ENCODE measurements at places on chromosomes 5 and 9.

GRCh38 chr9:110006657-110007056 is 201.3 kb downstream of the C9orf152 start:
- DNase-seq, result no peak

DNA sequence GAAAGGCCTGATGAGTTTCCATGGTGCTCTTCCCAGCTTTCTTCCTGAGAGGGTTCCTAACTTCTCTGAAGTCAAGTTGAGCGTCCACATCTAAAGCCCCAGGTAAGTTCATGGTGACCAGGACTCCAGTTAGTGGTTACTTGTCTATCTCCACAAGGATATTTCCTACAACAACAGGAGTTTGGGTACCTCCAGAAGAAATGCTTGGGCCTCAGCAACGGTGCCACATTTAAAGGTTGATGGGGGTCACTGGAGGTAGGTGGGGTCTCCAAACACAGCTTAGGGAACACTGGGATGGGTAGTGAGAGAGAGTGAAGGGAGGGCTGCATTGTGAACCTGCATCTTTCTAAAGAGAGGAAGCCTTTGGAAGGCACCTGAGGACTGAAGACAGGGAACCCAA is 123.4 kb downstream of the BOD1 start:
- DNase-seq, result no peak

DNA sequence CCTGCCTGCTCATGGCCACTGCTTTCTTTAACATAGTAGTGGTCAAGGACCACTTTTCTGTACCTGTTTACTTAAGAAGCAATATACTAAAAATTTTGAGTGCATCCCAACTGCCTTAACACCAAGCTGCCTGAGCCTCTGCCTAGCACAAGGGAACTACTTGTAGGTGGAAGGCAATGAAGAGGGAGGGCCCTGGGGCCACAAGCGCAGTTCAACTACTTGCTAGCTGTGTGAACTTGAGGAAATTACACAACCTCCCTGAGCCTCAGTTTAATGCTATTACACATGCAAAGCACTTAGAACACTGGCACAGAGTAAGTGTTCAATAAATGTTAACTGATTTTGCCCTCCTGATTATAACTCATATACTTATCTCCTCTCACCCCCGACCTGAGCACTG is 6.3 kb downstream of the ARL15 start:
- DNase-seq, result no peak

DNA sequence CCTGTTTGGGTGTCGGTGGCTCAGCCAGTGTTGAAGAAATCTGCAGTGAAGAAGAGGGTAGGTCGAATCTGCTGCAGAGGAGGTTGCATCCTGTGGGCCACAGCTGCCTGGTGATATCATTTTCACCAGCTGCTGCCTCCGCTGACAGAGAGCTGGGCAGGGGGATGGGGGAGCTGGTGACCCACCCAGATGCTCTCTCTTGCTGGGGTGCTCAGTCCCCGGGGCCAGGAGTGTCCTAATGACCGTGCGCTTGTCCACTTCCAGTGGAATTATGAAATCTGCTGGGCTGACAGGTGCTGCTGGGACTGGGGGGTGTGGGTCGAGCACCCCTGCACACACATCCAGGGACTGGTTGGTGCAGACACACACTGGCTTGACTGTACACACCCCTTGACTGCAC is 83.2 kb upstream of the IRX4 start:
- DNase-seq, result no peak

- no peak for DNase-seq
These were observed 61.3 kb downstream of the MAT2B start for GRCh38 chr5:163566678-163567077.

- no peak for DNase-seq
These were observed 71.4 kb upstream of the PHYKPL start for GRCh38 chr5:178304016-178304415.

- peak; percentile 87 for DNase-seq
These were observed 292.7 kb upstream of the TARS1 start for GRCh38 chr5:33148076-33148513.

- DNase-seq, result peak; percentile 89
These were observed 9.2 kb upstream of the GPRIN1 start for GRCh38 chr5:176619203-176619568.

GRCh38 chr9:97526895-97527575 is 25.6 kb downstream of the TMOD1 start:
- DNase-seq, result no peak

- no peak for DNase-seq
These were observed 49.0 kb downstream of the DAPK1 start for GRCh38 chr9:87546704-87547103.

DNA sequence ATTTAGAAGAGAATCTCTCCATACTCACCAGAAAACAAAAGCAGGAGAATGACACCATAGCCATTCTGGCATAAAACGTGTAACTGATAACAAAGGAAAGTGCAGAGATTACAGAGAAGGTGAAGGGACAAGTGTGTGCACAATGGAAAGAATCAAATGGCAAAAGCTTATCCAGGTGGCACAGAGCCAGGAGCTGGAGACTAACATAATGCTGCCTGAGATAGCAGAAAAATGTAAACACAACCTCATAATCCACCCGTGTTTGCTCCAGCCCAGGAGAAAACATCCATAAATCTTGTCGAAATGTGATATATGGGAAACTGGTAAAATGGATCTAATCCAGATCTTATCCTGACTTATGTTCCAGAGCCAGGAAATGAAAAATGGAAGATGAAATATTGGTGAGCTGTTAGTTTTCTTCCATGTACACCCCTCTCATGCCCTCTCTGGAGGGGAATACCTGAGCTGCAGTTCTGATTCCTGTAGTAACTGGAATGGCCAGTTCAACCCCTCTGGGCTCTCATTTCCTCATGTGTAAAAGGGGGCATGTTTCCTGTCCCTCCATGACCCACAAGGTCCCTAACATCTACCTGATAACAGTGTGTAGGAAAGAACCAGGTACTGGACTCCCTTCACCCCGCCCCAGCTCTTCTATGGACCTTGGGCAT is 212.3 kb upstream of the DAPK1 start:
- DNase-seq, result no peak

- DNase-seq, result no peak
These were observed 50.1 kb upstream of the RETREG1 start for GRCh38 chr5:16666883-16667398.

- DNase-seq, result no peak
These were observed 22.0 kb downstream of the CHD1 start for GRCh38 chr5:98906756-98907355.

- DNase-seq, result peak; percentile 46
These were observed 849 bp downstream of the RORB start for GRCh38 chr9:74497748-74498620.

DNA sequence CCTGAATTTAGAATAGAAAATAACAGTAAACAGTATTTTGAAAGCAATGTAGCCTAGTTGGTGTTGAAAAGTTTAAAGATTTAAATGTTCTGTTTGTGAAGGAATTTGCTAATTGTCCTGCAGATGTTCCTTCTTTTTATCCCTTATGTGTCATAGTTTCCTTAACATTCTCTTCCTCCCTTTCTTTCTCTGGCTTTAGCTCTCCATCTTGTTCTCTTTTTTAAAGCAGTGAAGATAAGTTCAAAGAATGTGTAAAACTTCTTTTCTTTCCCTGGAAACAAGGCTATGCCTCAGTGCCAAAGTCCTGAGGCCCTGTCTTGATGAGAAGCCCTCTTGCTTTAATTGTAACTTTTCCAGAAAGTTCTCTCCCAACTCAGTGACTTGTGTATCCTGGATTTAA is 24.4 kb upstream of the GAS1 start:
- DNase-seq, result no peak

DNA sequence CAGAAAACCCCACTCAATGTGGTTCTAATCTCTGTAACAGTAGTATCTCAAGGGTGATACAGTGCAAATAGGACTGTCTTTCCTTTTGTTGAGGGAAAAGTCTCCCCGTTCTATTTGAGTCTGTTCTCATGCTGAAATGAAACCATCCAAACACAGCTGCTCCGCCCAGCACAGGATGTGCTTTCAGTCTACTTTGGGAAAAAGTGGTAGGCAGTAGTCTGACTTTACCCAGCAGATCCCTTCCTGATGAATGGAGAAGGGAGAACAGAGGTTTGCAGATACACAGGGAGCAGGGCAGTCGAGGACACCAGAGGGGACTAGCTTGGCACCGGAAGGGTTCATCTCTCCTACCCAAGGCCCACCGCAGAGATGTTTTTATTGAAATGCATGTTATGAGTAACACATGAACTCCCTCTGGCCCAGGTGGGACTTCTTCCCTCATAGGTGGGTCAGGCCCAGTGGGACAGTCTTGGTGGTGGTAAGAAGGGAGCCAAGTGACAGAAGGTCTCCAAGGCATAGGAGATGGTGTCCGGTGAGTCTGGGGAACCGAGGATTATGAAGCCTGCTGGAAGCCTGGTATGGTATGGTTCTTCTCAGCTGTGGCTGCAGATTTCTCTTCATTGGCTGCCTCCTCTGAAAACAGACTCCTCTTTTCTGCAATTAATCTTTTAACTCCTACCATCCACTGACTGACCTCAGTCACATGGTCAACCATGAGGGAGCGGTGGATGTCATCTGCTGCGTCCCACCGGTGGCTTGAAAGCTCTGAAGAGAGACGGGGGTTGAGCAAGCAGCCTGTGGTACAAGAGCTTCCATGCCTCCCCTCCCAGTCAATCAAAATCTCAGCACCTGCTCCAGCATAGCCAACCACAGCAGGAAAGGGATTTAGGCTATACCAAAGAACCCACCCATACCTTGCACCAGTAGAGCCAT is 3.0 kb downstream of the EIF4EBP3 start:
- no peak for DNase-seq

GRCh38 chr5:179769796-179770195 is 24.0 kb upstream of the LTC4S start:
- DNase-seq, result no peak

DNA sequence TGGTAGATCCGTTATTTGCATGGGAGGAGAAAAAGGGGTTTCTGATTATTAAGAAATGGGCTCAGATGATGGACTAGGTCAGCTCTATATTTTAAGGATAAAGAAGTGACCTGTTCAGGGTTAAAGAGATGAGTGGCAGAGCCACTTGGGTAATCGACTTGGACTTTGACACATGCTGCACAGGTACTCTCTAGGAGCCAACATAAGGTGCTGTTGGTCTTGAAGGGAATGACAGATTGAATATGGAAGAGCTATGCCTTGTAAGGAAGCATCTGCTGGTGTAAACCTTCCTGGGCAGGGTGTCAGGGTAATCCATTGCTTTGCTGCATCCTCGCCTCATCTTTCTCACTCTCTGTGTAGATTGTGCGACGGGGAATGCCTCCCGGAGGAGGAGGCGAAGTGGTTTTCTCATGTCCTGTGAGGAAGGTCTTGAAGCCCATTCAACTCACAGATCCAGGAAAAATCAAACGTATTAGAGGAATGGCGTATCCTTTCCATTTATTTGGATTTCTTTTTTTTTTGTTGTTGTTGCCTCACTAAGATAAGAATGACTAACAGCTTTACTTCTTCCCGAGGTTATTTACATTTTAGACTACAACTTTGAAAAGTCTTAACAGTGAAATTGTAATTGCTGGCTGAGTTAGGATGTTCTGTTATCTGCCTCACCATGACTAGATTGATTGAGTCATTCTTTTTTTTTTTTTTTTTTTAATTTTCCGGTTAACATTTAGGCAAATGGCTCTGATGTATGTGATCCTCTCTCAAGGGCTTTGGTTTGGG is 41.2 kb downstream of the RCL1 start:
- no peak for DNase-seq

DNA sequence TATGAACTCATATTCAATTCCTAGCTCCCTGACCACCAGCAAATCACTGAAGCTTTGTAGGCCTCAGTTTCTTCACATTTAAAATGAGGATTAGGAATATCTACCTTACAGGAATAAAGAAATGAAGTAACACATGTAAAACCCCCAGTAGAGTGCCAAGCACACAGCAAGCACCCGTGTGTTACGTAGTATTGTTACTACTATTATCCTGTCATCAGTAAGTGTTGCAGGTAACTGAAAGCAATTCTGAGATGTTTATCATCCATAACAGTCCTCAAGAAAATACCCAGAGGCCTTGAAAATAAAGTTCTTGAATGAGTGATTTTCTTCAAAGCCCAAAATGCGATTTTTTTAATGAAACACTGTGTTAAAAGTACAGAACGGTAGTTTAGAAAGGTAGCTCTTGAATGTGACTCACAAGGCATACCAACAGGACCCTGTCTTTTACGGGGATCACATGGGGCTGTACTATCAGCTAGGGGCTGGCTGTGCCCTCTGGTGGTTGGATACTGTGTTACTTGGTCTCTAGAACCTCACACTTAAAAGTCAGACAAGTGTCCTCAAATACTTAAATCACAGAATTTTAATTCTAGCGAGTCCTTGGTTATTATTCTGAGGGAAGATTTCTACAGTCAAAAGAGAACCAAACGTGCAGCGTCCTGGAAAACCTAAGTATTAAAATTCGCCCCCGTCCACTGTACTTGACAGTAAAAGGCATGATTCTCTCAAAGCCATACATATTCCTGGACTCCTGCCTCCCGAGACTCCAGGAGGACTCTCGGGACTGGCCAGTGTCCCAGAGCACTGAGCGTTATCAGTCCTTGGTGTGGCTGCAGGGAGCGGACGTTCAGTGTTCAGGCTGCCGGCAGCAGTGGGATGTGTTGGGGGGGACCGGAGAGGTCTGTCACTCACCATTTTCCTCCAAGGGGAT is 725 bp downstream of the NDUFB6 start:
- peak; percentile 73 for DNase-seq

DNA sequence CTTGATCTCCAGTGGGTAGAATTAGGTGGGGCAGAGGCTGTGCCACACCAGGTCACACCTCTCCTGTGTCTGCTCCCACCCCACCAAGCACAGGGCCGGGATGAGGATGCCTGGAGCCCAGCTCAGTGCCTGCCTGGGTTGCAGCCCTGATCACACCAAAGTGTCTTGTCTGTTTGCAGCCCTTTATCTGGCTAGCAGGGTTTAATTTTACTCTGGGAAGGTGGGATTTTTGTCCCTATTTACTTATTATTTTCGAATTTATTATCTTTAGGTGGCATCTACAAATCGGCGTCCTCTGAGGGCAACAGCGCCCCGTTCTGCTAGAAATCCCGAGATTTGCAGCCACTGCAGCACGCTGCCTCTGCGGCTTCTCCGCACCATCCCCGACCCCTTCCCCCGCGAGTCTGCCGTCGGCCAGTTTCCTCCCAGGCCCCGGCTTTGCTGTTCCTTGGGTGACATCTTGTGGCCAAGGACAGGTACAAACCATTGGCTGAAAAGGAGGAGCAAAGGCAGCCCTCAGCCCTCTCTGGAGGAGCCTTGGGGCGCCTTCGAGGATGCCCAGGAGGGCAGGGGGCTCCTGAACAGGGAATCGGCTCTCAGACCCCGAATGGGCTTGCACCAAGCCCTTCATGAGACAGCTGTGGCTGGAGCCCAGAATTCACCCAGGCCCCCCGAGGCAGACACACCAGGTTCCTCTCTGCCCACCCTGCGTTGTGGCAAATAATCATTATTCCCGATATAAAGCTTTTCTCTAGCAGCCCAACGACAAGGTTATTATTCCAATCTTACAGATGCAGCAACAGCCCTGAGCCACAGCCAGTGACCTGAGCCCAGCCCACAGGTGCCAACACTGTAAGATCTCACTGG is 113.0 kb downstream of the GAPVD1 start:
- DNase-seq, result peak; percentile 92

- DNase-seq, result no peak
These were observed 8.2 kb downstream of the CD74 start for GRCh38 chr5:150404535-150404934.

GRCh38 chr9:84615544-84615943 is 54.0 kb upstream of the NTRK2 start:
- DNase-seq, result no peak

- DNase-seq, result no peak
These were observed 5.1 kb downstream of the SLC25A48 start for GRCh38 chr5:135839566-135839965.

Measured in AG20443 (cell line).